NCI-H774 (cell line): ENCODE measurements at places on chromosomes 3 and 15.

DNA sequence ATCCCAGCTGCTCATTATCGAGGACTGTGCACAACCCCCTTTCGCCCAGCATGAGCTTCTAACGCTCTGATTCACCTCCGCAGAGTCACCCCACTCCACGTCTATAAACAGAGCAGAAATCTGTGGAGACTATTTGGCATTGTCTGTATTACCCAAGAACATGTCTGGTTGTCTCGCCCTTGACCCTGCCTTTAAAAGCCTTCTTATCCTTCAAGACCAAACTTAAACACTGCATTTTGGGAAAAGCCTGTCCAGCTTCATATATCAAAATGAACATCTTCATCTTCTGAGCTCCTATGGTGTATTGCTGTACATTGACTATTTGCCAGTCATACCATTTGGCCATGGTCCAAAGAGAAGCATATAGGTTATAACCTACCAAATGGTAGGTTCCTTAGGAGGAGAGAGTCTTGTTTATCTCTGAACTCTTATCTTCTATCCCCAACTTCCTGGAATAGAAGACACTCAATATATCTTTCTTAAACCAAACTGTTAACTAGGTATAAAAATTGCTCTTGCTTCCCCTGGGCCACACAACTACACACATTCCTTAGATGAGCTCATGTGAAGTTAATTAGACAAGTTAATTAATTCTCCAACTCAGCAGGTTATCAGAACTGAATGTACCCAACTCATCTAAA lies 90.1 kb downstream of the FBN1 start:
- DNase-seq: no peak

DNA sequence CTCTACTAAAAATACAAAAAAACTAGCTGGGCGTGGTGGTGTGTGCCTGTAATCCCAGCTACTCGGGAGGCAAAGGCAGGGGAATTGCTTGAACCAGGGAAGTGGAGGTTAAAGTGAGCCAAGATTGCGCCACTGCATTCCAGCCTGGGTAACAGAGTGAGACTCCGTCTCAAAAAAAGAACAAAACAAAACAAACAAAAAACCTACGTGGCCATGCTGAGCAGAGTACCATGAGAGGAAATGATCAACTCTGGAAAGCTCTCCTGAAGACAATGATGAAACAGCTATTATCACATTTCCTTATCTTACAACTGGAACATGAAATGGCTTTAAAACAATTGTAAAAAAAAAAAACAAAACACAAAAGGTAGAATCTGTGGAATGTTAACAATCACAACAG lies 75.2 kb downstream of the CHSY1 start:
- no peak for DNase-seq

GRCh38 chr3:57877116-57877515 lies 121.0 kb downstream of the SLMAP start:
- no peak for DNase-seq

DNA sequence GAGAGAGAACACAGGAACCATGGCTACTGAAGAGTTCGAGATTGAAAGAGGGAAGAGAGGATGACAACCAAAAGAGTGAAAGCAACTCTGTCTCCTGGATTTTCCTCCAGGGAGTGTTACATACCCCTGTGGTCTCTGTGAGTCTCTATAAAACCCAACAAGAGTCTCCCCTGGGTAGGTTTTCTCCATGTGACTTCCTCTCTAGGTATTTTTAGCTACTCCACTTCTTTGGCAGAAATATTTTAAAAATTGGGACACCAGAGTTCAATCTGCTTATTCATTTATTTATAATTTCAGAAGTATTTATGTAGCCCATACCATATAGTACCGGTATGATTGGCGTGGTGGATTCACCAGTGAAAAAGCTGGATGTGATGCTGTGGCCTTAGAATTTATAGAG lies 671.7 kb upstream of the NR2F2 start:
- no peak for DNase-seq

- DNase-seq: no peak
Measured at GRCh38 chr15:88636050-88636449, 2.8 kb upstream of the ISG20 start.

GRCh38 chr15:59247364-59247763 lies 40.7 kb downstream of the LDHAL6B start:
- DNase-seq: peak; percentile 38

- DNase-seq: no peak
Measured at GRCh38 chr15:88083811-88084760, 172.5 kb downstream of the NTRK3 start.

GRCh38 chr15:61824291-61824690 lies 236.0 kb downstream of the VPS13C start:
- no peak for DNase-seq

GRCh38 chr3:81476692-81477091 lies 284.8 kb downstream of the GBE1 start:
- no peak for DNase-seq

- no peak for DNase-seq
Measured at GRCh38 chr15:66004618-66005262, 135.4 kb downstream of the RAB11A start.

GRCh38 chr3:184129012-184129411 lies 6.1 kb upstream of the EIF2B5 start:
- DNase-seq: peak; percentile 68

- DNase-seq: peak; percentile 45
Measured at GRCh38 chr3:178823591-178824246, 247.9 kb downstream of the ZMAT3 start.

GRCh38 chr3:124059580-124059979 lies 67.7 kb upstream of the ROPN1 start:
- no peak for DNase-seq

- DNase-seq: no peak
Measured at GRCh38 chr3:195238586-195239118, 32.3 kb downstream of the XXYLT1 start.

DNA sequence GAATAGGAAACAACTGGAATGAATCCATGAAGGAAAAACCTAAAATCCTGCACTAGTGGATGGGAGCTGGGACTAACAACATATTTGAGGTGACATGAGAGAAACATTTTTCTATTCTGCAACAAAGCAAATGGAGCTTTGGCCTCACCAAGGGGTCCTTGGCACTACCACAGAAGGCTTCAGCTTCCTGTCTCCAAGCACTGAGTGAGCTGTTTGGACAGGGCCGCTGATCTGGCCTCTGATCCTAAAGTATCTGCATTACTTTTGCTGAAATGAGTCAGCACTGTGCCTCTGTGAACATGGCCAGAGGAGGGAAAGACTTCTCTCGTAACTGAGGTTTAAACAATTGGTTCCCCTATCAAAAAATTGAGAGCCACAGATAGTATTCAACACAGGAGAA lies 9.0 kb downstream of the ARPP21 start:
- no peak for DNase-seq

- peak; percentile 79 for DNase-seq
Measured at GRCh38 chr15:72230197-72231065, 559 bp downstream of the PKM start.

DNA sequence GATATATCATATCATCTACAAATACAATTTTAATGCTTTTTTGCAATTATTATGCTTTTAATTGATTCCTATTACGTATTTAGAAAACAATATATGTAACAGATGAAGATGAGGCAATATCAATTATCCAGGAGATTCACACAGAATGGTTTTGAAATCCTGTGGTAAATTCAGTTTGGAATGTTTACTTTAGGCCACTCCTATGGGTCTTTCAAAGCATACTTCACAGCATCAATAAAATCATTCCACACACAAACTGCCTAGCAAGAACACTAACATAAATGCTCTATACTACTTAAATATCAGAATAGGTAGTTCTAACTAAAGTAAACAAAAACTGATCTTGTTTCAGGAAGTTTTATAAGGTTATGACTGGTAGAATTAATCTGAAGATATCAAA lies 90.5 kb downstream of the FAM227B start:
- DNase-seq: no peak

GRCh38 chr3:73258057-73258456 lies 196.6 kb downstream of the EBLN2 start:
- DNase-seq: no peak

DNA sequence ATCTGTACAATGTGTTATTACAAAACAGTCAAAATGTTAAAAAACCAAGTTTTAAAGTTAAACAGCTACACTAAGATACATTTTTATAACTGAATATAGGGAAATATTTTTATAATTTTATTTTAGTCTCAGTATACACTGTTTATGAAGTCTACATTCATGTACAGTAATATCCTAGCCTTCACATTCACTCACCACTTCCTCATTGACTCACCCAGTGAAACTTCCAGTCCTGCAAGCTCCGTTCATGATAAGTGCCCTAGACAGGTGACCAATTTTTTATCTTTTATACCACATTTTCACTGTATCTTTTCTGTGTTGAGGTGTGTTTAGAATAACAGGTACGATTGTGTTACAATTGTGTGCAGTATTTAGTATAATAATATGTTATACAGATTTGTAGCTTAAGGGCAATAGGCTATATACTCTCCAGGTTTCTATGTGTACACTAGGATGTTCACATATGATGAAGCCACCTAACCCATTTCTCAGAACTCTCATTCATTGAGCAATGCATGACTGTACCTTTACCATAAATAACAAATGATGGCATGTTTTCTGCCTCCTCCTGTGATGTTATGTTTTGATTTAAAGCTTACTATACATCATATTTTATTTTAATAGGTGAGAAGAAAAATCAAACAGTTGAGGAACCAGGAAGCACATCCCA lies 388.4 kb upstream of the NDN start:
- DNase-seq: no peak

DNA sequence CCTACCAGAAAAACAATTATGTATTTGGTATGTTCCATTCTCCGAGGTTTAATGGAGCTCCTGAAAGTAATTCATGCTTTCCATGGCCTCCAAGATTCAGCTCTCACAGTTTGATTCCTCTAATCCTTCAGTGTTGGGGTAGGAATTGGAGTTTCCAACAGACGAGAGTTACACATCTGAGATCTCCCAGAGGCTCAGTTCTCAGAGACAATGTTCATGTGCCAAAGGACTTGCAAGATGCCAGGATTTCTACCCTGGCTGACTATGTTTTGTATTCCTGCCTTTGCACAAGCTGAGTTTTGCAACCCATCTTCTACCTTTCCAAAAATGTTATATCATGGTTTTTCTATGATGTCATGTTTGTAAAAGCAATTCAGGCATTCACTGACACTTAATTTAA lies 322.9 kb downstream of the ERC2 start:
- DNase-seq: no peak

- no peak for DNase-seq
Measured at GRCh38 chr3:121758727-121759450, 9.3 kb upstream of the GOLGB1 start.

- DNase-seq: no peak
Measured at GRCh38 chr3:77699125-77699691, 659.3 kb downstream of the ROBO2 start.

GRCh38 chr3:188792793-188793192 lies 379.0 kb upstream of the TPRG1 start:
- DNase-seq: no peak
